ENCODE measurements at places on chromosomes 5 and 9.

DNA sequence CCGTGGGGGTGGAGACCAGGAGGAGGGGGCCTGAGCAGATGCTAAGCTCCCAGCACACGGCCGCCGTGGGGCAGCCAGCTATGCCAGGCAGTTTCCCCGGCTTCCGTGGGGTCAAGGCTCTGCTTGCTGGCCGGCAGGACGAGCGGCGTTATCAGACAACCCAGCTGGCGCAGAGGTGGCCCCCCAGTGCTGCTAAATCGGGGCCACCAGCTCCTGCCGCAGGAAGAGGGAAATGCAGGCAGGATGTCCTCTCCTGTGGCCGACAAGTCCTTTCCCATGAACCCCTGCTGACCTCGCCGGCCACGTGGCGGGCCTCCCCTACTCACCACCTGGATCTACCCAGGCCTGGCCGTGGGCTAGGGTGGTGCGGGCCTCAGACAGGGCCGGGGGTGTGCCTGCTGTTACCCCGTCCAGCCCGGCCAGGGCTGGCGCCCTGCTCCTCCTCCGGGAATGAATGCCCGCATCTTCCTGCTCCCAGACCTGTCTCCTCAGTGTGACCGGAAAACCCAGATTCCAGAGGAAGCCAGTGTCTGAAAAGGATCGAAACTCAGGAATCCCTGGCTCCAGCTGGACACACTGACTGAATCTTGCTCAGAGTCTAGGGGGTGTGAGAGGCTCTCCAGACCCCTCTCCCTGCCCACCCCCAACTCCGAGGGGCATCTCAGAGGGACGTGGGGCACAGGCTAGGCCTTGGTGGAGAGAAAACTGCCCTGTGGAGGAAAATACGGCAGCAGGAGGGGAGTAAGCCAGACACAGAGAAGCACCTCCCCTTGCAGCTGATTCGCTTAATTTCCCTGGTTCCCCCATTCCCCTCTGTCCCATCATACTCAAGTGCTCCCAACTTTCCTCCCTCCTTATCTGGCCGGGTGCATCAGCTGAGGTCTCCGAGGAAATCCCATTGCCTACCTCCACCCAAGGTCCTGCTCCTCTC is 3.9 kb downstream of the FLT4 start:
- no peak for DNase-seq

DNA sequence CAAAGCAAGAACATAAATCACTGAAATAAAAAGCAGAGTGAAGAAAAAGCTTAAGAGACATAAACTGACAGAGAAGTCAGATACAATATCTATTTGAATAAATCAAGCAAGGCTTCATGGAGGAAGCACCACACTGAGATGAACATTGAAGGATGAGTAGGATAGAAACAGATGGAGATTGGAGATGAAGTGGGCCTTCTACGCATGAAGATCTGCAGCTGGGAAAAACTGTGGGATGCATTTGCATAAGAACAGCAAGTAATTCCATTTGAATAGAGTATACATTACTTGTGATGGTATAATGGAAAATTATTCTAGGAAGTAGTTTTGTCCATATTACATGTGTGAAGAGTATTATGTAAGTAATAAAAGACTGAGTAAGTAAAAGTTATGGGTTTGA is 16.5 kb downstream of the NMUR2 start:
- no peak for DNase-seq

DNA sequence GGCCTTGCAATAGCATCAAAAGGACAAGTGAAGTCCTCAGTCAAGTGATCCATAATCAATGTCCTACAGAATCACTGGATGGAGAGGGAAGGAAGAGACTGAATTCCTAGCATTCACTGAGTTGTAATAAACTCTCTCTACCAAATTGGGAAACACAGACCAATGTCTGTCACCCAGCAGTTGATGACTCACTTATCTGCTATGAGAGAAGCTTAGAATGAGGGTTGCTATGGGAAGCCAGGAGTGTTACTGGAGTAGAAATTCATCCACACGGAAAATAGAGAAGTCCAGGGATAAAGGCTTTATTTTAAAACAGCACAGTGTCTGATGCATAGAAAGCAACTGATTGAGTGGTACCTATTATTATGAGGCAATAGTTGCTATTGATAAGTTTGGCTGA is 407.4 kb downstream of the BRINP1 start:
- DNase-seq, result no peak

DNA sequence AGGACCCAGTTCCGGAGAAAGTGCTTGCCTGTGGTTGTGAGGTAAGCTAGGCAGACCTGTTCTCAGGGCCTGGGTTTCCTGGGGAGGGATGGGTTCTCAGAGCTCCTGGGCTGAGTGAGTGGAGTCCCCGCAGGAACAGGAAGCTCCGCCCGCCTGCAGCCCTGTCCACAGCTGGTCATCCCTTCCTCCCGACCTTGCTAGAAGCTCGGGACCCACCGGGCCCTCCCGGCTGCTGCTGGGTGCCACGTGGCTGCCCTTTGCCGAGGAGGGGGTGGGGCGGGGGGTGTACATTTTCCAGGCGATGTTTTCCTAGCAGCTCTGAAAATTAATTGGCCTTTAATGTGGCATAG is 198.1 kb downstream of the C9orf50 start:
- DNase-seq, result no peak

DNA sequence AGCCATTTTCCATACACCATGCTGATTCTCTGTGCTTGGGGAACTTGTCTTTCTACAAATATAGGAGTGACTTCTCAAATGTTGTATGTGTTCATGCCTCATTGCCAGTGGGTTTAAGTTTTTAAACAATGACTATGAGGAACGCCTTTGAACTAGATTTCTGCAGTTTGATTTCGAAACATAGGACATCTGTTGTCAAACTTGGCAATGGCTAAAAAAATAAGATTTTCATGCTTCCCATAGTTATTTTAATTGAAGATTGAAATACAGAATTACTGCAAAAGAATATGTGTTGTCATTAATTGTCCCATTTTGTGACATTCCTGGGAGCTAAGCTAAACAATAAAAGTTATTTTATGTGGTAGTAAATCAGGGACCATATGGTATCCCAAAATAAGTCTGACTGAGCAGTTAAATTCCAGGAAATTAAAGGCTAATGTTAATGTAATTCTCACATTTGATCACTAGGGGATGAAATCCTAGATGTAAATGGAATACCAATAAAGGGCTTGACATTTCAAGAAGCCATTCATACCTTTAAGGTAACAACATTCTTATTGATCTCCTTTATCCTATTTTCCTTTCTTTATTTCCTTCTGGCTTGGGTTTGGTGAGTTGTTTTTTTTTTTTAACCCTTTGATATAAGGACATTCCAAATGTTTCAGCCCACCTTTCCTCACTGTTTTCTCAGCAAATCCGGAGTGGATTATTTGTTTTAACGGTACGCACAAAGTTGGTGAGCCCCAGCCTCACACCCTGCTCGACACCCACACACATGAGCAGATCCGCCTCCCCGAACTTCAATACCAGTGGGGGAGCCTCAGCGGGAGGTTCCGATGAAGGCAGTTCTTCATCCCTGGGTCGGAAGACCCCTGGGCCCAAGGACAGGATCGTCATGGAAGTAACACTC is 116.7 kb downstream of the GOLPH3 start:
- DNase-seq, result no peak

- DNase-seq, result no peak
Observed at GRCh38 chr5:104498281-104498680, 935.7 kb upstream of the NUDT12 start.

DNA sequence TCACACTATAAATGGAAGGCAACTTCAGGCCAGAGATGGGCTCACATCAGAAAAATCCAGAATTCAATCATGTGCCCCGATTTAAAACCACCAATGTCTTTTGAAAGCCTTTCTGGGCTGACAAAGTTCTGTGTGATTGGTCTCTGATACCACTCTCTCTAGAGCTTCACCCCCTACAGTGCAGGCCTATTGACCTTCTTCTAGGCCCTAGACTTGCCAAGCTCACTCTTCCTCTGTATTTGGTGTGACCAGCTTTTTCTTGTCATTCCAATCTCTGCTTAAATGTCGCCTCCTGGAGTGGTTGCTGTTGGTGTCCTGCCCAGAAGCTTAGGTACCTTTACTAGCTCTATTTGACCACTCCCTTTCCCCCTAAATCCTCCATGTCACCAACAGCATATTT is 78.7 kb downstream of the GCNT4 start:
- no peak for DNase-seq

- DNase-seq, result no peak
Observed at GRCh38 chr5:151523335-151523734, 67.8 kb downstream of the FAT2 start.

- DNase-seq, result peak; percentile 23
Observed at GRCh38 chr5:154444556-154445421, 1.0 kb upstream of the SAP30L start.

DNA sequence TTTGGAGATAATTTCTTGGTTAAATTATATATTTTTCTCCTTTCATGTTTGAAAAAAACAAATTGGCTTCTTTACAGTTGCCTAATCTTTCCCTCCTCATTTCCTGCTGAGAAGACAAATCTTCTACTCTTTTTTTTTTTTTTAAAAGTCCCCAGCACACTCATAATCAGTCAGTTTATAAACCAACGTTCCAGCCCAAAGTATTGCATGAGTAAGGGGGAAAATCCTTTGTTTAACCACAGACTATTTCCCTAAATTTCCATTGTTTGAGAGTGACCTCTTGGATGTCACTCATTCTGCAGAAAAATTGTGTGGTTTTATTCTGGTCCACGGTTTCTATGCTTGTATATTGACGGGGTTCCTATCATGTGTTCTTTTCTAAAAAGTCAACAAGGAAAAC is 55.1 kb upstream of the TLR4 start:
- DNase-seq, result no peak

All from femur (tissue), 1 donor.